ENCODE measurements at places on chromosomes 7 and 10.

- no peak for DNase-seq
Measured at GRCh38 chr7:2528481-2529095, 9.0 kb downstream of the LFNG start.

- no peak for DNase-seq
Measured at GRCh38 chr7:132882714-132883428, 199.0 kb downstream of the CHCHD3 start.

DNA sequence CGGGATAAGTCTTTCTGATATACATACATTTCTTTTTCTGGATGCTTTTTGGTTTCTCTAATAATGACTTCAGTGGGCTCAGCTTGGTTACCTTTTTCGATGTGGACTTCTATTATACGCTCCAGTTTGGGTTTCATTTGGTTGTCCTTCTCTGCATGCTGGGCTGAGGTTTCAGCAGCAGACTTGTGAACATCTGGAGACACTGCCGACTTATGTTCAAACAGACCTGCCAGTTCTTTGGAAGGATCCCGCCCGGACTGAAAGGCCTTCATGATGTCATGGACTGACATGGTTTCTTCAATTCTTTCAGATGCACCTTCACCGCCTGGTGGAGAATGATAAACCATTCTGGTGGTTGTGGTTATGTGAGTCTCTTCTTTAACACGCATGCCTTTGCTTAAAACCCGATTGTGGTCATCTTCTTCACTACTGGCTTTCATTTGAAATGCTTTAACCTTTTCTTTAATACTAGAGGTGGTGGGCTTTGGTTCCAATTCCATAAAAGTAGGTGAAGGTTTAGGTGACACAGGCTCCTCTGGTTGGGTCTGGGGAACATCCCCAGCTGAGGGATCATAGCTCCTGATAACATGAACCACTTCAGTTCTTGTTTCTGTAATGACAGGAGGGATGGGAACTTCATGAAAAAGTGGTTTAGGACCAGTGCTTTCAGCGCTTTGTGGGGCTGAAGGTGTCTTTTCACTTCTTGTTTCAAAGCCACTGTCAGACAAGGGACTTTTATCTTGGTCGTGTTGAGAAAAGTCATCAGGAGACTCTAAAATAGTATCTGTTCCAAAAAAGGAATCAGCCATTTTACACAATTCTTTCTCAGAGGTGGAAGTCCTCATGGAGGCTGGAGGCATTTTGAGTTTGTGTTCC, 167.7 kb upstream of the CCDC6 start:
- DNase-seq: no peak

DNA sequence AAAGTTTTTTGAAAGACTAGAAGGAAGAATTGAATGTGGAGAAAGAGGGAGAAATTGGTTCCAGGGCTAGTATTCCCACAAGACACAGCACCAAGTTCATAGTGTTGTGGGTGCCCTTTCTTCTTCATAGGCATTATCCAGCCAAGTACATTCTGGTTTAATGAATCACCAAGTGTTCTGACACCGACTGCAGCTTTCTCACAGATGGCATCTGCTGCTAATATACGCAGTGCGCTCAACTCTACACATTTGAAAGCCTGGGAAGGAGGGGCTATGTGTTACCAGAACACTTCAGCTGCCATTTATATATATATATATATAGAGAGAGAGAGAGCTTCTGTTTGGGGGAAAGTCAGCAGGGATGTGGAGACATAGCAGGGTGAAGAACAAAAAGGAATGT, 1168.4 kb downstream of the GATA3 start:
- DNase-seq: no peak

GRCh38 chr7:75795831-75796285, 17.7 kb downstream of the CCL24 start:
- DNase-seq: no peak

All from memory B cell (primary cell).